ENCODE measurements at places on chromosomes 11 and 22.

DNA sequence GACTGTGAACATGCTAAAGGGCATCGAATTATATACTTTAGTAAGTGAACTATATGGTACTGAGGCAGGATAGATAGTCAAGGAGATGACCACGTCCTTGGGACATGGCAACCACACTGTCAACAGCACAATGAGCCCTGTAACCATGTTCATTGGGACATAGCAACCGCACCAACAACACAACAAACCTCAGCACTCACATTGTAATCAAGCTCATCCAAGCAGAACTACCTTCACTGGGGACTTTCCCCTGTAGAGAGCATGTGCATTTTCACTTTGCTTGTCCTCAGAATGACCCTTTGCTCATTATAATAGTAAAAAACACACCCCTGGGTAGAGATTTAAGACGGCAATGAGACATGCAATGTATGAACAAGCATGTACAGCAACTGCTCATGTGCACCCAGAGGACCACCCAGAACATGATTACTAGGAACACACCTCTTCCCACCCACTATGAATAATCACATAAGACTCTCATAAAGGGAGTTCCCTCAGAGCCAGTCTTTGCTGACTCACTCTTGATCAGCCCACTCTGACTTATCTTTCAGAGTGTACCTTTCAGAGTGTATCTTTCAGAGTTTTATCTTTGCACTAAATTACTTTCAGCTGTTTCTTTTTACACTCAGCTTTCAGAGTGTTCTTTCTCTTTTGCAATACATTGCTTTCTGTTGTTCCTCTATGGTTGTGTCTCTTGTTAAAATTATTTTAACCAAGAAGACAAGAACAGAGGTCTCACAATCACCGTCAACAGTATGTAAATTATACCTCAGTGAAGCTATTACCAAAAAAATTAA, 4.1 kb upstream of the PLAAT2 start:
- no peak for DNase-seq

DNA sequence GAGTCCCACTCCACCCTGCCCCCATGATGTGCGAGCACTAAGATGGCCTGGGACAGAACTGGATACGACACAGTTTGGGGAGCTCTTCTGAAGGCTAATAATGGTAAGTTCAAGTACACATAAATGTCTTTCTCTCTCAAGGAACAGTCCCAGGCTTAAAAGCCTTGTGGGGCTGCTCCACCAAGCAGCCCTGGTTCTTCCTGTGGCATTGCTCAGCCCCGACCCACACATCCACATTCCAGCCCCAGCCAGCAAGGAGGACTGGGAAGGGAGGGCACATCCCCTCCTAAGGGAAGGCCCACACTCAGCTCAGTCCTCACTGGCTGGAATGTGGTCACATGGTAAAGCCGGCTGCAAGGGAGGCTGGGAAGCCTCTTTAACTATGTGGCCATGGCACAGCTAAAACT, 13.3 kb upstream of the MB start:
- DNase-seq: no peak

GRCh38 chr11:1450949-1451710, 35.4 kb downstream of the MOB2 start:
- DNase-seq: no peak

DNA sequence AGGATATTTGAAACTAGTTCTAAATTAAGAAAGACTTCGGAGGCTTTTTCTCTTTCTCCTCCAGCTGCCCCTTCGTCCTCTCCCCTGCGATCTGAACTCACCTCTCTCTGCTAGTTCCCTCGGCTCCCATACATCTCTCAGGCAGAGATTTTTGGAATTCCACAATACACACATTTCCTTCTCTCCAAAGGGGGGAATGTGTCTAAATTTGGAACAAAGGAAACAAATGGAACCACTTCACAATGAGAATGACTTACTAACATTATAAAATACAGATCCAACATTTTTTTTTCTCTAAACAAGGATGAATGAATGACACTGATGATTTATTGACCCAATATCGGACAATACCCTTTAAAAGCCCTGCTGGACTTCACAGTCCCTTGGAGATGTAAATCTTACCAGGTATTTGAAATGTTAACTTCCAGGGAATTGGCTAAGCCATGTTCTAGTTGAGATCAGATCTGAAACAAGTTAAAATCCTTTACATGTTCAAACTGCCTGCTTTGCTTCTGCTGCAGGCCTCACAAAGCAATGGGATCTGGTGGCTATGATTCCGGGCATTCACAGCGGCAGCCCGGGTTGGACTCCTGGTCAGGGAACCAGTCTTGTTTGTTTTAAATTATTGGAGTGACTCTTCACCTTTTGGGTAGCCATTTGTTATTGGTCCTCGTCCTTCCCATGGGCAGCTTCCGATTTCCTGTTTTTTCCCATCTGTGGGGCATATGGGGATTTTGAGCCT, 20.5 kb upstream of the GSTP1 start:
- DNase-seq: no peak

GRCh38 chr11:80041136-80042000, 600.5 kb upstream of the TENM4 start:
- DNase-seq: no peak

DNA sequence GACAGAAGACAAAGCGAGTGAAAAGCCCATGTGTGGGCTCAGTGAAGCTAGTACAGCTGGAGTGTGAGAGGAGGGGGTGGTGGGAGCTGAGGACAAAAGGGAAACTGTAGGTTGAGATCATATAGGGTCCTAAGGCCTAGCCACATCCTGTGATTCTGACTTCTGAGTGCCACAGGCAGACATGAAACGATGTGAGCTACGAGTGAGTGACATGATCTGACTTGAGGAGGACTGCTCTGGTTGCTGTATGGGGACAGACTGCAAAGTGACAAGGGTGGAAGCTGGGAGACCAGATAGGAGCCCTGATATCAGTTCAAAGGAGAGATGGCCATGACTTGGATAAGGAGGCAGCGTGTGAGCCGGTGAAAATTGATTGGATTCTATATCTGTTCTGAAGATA, 85.4 kb downstream of the MICAL2 start:
- no peak for DNase-seq

GRCh38 chr11:16191868-16192240, 164.5 kb downstream of the SOX6 start:
- DNase-seq: no peak

- DNase-seq: no peak
Measured at GRCh38 chr11:44468345-44468988, 97.0 kb upstream of the CD82 start.

GRCh38 chr11:27626269-27626937, 73.9 kb downstream of the BDNF start:
- DNase-seq: no peak

GRCh38 chr11:78261367-78261766, 72.6 kb downstream of the USP35 start:
- no peak for DNase-seq

GRCh38 chr11:12330485-12331231, 46.7 kb upstream of the PARVA start:
- DNase-seq: peak; percentile 70

GRCh38 chr22:17769013-17769715, 5.1 kb downstream of the BID start:
- DNase-seq: no peak

Measured in NCI-H2081 (cell line).